ENCODE measurements at places on chromosomes 11 and 22. TPM values are rescaled to one million over a fixed set of nuclear protein-coding genes. Genes with fewer than 3 reads are reported as not detected.

Gene OR56A1
- not detected for polyA plus RNA-seq

GRCh38 chr11:66725647-66726046 lies 3.4 kb downstream of the SPTBN2 start:
- DNase-seq: no peak

- no peak for DNase-seq
Measured at GRCh38 chr11:73400293-73400692, 24.1 kb downstream of the RELT start.

DNA sequence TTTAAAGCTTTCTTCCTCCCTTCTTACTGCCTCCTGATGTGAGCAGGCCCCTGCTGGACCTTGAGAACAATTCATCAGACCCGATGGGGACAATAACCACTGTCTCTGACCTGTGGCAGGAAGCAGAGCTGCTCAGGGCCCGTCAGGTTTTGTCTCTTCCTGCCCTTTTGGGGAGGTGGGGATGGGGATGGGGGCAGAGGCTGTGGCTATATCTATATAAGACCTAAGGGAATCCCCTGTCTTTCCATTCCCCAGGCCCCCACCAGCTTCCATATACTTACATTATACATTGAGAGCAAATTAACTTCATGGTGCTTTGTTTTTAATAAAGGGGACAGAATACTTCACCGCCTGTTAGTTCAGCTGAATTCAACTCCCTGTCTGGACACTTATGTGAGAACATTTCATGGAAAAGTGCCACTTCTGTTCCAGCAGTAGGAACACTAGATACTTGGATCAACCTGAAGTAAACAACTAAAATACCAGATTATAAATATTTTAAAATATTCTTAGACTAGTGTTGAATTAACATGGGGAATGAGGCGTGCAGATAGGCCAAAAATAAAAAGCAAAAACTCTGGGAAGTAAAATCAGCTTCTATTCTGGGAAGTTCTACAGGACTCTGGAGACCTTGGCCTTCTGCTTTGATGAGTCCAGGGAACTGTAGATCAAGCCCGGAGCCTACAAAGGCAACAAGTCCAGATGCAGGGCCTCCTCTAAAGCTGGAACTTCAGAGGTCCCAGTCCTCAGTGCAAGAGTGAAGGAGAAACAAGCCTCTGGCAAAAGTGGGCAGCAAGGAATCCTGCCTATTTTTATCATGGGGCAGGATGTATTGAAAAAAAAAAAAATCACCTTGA lies 11.1 kb downstream of the ZP1 start:
- no peak for DNase-seq

Gene SLC16A8
- polyA plus RNA-seq: 2.1 TPM

Gene CHEK1
- 28.5 TPM for polyA plus RNA-seq

- DNase-seq: peak; percentile 65
Measured at GRCh38 chr11:134781380-134781866, 369.4 kb upstream of the B3GAT1 start.

Gene PARVG
- polyA plus RNA-seq: 2.2 TPM

Gene PTPRCAP
- 3.6 TPM for polyA plus RNA-seq

DNA sequence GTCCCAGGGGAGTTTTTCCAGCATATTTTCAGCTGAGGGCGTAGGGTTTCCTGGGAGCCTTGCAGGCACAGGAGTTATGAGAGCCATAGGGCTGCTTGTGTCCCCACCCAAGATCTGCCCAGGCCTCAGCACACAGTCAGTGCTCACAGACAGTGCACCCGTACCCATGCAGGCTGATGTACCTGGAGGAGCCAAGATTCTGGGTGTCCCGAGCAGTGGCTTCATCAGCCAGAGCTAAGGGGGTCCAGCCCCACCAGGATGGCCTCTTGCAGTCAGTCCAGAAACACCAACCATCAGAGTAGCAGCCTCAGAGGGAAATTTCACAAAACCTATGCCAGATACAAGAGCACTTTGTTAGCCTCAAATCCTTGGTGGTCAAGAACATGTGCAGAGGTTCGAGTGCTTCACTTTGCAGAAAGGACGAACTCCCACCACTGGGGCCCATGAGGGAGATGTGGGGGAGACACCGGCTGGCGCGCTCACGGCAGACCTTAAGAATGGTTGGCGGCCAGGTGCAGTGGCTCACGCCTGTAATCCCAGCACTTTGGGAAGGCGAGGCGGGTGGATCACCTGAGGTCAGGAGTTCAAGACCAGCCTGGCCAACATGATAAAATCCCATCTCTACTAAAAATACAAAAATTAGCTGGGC lies 43.8 kb upstream of the RTL6 start:
- DNase-seq: no peak

Gene KRTAP5-7
- 0.18 TPM for polyA plus RNA-seq

DNA sequence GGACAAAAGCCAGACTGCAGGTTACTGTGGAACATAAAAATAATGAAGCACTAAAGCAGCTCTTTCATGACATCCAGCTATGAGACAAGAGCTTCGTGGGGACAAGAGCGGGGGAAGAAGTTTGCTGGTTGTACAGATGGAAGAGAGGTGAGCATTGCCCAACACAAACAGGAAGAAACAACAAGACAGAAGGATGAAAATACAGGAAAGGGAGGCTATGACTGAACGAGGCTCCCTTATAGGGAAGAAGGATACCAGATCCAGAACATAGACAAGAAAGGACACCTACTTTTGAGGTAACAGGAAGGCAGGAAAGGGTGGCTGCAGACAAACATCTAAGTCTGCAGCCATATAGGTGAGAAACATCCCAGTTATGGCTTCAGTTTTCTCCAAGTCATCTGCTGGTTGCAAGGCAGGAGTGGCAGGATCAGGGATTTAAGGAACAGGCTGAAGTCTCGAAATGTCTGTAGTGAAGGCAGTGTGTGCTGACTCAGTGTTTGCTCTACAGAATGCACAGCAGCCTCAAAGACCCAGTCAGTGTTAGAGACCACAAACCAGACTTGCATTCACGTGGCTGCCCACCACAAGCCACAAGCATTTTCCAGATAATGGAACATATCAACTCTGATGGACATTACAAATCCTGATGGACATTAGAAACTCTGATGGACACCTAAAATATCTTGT lies 1.9 kb downstream of the CLTCL1 start:
- DNase-seq: no peak
